ENCODE measurements at places on chromosomes 16 and 17.
A peak's percentile ranks its signal among the peaks of the same experiment; 100 is the strongest.

GRCh38 chr17:57881143-57881542, 31.3 kb upstream of the MRPS23 start:
- DNase-seq: no peak

DNA sequence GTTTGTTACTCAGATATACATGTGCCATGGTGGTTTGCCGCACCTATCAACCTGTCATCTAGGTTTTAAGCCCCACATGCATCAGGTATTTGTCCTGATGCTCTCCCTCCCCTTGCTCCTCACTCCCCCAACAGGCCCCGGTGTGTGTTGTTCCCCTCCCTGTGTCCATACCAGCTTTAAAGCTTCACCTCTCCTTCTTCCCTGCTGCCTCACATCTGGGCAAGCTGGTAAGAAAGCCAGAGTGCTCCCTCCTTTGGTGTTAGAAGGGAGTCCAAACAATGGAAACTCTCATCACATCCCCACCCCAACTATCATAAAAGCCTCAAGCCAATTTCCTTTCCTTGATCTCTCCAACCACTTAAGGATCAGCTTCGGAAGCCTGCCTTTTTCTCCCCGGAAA, 1115.6 kb upstream of the GOT2 start:
- DNase-seq: no peak

DNA sequence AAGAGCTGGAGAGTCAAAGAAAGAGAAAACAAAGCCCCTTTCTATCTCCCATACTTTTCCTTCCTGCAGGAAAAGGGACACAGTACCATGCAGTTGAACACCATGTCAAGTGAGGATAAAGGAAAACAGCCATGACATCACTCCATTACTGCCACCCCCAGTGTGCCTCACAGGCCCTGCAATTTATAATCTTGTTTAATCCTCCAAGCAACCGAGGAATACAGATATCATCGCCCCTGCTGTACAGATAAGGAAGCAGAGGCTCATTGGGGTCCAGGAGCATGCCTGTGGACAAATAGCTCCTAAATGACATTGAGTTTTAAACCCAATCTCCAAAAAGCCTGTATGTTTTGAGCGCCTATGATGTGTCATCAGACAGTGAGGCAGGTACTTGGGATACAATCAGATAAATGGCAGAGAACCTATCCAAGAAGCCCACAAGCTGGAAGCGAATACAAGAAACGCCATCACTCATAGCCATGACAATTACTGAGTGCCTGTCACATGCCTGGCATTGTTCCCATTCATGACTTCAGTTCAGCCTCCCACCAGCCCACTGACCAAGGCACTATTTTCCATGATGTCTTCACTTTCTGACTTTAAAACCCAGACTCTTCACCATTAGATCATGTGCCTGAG, 45.5 kb downstream of the CPPED1 start:
- no peak for DNase-seq

DNA sequence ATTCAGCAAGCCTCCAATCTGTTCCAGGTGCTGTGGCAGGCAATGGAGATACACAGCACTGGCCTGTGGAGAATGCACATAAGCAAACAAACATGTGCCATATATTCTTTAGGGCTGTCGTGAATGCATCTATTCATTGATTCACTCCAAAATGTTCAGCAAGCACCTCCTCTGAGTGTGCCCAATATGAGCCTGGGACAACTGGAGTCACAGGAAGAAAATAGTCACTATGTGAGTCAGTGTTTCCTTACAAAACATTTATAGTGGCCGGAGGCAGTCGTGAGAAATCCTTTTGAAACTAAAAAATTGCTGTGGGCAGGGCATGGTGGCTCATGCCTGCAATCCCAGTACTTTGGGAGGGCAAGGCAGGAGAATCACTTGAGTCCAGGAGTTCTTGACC, 310.1 kb downstream of the CA10 start:
- no peak for DNase-seq

- no peak for DNase-seq
Measured at GRCh38 chr17:80449930-80450576, 26.4 kb downstream of the NPTX1 start.

GRCh38 chr17:62164747-62165722, 100.0 kb upstream of the MED13 start:
- DNase-seq: no peak

- DNase-seq: peak; percentile 43
Measured at GRCh38 chr16:88455610-88456355, 2.7 kb downstream of the ZFPM1 start.

- DNase-seq: no peak
Measured at GRCh38 chr17:336110-337021, 16.2 kb downstream of the RPH3AL start.

DNA sequence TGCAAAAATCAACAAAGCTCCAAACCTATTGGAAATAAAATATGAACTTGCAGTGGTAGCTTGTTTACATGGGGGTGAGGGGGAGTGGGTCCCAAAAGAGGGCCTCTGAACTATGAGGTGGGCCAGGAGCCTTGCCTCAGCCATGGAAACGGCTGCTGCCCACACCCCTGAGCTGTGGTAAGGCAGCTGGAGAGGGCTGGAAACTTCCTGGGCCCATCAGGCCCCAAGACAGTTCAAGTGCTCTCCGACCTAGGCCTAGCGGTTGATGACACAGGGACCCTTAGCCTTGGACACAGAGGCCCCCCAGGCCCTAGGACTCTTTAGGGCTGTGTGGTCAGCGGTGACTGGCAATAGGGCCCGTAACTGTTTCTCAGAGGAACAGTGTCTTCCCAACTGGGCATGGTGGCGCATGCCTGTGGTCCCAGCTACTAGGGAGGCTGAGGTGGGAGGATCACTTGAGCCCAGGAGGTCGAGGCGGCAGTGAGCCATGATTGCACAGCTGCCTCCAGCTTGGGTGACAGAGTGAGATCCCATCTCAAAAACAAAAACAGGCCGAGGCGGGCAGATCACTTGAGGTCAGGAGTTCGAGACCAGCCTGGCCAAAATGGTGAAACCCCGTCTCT, 18.3 kb downstream of the UNC13D start:
- DNase-seq: no peak

- DNase-seq: no peak
Measured at GRCh38 chr16:86982347-86982596, 334.9 kb downstream of the C16orf95 start.

DNA sequence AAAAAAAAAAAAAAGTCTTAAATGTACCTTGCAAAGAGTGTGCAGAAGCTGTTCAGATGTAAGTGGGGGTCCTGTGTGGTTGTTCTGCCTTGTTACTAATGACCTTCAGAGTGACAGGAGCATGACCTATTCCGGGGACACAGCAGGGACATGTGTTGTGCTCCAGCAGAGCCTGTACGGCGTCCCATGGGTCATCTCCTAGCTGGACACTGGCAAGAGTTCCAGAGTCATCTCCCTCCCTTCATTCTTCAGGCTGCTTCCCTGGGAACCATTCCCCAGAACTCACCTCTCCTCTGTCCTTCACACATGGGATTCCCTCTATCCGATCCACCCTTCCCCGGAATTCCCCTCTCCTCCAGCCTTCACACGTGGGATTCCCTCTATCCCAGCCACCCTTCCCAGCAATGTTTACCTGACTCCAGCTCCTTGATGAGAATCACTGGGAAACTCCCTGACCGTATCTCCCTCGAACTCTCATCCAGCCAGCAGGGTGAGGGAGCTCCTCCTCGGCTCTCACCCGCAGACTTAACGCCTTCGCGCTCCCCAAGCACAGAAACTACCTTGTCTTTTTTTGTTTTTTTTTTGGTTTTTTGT, 85.8 kb downstream of the MRM3 start:
- no peak for DNase-seq

GRCh38 chr16:20956319-20956718, 55.7 kb downstream of the LYRM1 start:
- no peak for DNase-seq

DNA sequence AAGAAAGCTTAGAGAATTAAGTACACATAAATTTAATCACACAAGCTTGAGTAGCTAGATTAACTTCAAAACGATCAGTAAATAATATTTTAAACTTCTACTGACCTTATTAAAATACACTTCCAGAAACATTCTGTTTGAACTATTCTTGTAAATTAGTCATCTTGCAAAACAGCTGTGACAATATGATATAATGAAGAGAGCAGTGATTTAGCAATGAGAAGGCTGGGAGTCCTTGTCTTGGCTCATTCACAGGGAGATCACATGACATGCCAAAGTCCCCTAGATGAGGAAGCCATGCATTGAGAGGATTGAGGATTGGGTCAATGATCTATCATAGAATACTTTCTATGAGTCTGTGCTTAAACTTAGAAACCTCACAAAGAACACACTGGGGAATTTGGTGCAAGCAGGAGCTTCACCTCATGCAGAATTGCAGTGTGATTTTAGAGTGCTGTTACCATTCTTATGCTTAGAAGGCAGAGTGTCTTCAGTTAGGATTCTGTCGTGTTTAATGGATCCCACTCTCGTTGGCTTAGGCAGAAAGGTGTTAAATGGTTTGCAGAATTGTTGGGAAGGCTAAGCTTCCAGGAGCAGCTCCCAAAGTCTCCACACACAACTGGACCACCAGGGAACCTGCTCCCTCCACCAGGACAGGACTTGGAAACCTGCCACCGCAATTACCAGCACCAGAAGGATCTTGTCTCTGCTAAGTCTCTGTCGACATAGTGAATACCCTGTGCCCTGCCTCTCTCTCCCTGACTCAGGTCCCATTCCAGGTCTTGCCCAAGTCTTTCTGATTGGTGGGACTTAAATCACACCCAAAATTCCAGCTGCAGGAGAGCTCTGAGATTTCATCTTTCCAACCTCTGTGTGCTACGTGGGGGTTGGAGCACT, 87.1 kb downstream of the USP22 start:
- DNase-seq: no peak

GRCh38 chr17:49338883-49339282, 23.2 kb downstream of the ZNF652 start:
- no peak for DNase-seq

DNA sequence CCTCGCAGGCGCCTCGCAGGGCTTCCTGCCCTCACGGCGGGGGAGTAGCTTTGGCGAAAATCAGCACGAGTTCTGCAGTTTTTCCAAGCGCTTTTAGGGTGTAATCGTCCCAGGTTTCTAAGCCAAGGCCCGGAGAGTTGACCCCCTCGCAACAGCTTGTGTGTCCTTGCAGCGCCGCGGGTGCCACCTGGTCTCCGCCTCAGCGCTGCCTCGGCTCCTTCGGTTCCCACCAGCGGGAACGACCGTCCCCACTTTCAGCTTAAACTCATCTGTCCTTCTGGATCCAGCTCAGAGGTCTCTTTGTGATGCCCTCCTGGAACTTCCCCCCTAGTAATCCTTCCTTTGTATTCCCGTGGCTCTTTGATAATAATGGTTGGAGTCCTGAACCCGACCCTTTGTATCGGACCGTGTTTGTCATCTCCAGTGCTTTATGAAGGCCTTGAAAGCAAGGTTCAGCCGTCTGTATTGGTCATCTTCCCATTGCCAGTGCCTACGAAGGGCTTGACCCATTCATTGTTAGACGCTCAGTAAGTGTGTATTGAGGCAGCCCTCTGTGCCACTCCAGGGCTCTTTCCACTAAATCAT, 858 bp upstream of the SMARCE1 start:
- peak; percentile 10 for DNase-seq

DNA sequence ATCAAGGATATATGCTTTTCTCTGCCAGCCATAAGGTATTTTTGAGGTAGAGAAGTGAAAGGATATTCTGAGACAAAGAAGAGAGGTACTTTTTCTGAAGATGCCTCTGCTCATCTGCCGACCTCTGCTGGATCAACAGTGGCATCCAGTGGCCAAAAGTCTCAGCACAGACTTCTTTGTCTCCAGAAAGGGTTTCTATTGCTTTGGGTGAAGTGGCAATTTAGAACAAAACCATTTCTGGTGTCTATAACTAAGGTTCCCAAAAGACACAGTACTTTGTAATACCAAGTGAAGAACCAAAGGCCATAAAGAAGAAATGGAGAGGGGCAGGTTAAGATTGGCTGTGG, 155.2 kb upstream of the C17orf78 start:
- no peak for DNase-seq

GRCh38 chr17:44779211-44780025, 20.6 kb downstream of the ADAM11 start:
- peak; percentile 85 for DNase-seq

GRCh38 chr17:964876-965275, 14.7 kb downstream of the NXN start:
- DNase-seq: no peak

DNA sequence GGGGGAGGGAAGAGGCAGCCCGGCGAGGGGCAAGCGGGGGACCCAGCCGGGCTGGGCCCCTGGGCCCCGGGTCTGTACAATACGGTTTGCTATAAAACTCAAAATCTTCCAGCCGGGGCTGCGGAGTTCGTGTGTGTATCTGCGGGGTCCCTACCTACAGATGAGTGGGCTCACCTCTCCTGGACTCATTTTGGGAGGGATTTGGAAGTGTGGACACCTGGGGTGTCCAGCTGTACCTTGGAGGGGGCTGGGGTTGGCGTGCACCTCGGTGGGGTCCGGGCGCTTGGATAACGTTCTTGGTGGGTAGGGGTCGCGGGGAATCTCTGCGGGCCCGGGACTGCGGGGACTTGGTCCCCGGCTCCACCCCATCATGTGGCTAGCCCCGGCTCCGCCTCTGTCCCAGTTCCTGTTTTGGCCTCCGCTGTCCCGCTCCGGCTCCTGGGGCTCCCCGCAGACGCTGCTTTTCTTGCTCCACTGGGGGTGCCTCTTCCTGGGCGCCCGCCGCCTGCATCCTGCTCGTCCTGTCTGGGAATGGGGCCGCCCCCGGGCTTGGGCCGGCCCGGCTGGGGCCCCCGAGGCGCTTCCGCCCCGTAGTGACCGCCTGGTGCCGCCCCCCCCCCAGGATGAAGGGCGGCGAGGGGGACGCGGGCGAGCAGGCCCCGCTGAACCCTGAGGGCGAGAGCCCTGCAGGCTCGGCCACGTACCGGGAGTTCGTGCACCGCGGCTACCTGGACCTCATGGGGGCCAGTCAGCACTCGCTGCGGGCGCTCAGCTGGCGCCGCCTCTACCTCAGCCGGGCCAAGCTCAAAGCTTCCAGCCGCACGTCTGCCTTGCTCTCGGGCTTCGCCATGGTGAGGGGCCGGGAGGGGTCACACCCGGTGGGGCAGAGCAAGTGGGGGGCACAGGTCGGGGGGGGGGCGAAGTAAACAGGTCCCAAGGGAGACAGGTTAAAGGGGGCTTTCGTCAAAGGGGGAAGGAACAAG, at the start of gene ORAI3:
ORAI3 (plus strand) TSS at position 402 of the 983 bp plus-strand sequence; CDS start at position 624, 222 bp downstream.
- DNase-seq: peak; percentile 60

GRCh38 chr17:6695565-6695964, 17.6 kb downstream of the SLC13A5 start:
- DNase-seq: no peak

Data from neural crest cell (in vitro differentiated cells).